NCI-H510A (cell line): ENCODE measurements at places on chromosomes 13 and 19.

DNA sequence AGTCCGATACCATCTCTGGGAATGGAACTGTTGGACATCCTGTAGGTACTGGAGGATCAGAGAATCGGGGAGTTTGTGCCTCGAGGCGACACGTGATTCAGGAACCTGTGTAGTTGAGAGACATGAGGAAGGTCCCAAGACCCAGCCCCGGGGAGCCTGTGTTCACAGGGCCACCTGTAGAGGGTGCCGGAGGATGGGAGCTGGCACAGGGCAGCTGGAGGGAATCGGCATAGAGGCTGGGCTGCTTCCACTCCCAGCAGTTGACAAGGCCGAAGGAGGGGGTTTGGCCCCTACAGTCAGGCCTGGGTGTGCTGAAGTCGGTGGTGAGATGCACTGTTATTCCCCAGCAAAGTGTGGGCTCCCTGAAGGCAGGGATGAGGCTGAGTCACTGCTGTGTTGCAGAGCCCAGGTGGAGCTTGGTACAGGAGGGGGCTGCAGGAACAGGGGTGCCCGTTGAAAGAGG lies 2.5 kb upstream of the ISYNA1 start:
- DNase-seq: peak; percentile 45

GRCh38 chr13:70817576-70817975 lies 709.3 kb upstream of the KLHL1 start:
- no peak for DNase-seq

- no peak for DNase-seq
Observed at GRCh38 chr19:51123802-51124201, 904 bp upstream of the SIGLEC9 start.

DNA sequence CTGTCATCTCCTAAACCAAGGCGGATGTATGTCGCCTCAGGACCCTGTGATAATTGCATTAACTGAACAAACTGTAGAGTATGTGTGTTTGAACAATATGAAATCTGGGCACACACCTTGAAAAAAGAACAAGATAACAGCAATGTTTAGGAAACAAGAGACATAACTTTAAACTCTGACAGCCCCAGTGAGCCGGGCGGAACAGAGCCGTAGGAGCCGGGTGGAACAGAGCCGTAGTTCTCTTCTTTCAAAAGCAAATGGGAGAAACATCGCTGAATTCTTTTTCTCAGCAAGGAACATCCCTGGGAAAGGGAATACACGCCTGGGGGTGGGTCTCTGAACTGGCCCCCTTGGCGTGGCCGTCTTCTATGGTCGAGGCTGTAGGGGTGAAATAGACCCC lies 31.8 kb upstream of the ZNF675 start:
- no peak for DNase-seq

GRCh38 chr19:33417751-33418150 lies 44.2 kb downstream of the CEBPG start:
- no peak for DNase-seq

GRCh38 chr19:45402298-45403061 lies 2.4 kb downstream of the PPP1R13L start:
- no peak for DNase-seq

- no peak for DNase-seq
Observed at GRCh38 chr19:17091758-17092333, 16.3 kb downstream of the MYO9B start.

DNA sequence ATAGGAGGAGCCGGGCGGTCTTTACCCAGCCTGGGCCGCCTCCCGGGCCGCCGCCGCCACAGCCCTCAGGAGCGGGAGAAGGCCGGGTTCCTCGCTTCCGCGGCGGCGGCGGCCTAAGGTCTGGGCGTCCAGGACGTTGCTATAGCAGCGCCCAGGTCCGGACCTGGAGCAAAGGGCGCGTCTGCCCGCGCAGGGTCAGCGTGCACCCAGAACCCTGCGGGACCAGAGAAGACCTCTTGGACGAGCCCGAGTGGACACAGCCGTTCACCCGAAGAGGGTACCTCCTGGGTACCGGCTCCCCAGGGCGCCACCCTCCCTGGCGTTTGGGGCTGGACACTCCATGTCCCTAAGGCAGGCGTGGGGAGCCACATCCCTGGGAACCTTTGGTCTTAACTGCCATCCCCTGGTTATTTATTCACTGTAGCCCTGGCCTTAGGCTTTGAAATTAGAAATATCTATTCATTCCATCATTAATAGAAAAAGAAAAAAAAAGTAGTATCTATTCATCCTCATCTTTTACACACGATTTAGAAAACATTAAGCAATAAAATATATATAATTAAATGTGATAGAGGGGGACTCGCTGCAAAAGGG lies 2.4 kb downstream of the DZIP1 start:
- peak; percentile 40 for DNase-seq

DNA sequence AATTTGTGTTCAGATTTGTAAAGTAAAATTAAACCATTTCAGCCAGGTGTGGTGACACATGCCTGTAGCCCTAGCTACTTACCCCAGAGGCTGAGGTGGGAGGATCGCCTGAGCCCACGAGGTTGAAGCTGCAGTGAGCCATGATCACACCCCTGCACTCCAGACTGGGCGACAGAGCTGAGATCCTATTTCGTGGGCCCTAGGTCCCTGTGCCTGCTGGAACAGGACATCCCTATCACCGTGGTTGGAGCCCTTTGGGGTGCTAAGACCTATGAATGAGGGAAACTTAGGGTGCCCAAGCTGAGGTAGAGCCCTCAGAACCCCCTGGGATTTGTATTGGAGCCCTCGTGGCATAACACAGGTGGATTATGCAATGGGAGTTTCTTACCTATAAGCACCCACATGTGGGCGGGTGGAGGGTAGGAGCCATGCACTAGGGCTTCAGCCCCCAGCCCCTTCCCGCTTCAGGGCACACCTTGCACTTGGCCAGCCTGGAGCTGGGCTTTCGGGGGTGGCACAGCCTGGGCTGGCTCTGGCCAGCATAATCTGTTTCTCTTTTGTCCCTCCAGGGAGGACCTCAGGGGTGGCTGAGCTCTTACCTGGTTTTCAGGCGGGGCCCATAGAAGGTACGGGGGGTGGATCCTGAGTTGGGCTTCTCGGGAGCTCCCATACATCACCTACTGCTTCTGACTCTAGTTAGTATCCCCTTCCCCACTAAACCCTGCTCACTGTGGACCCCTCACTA lies 7.2 kb upstream of the USF2 start:
- DNase-seq: no peak

GRCh38 chr13:86741762-86742285 lies 929.3 kb upstream of the SLITRK5 start:
- DNase-seq: no peak

DNA sequence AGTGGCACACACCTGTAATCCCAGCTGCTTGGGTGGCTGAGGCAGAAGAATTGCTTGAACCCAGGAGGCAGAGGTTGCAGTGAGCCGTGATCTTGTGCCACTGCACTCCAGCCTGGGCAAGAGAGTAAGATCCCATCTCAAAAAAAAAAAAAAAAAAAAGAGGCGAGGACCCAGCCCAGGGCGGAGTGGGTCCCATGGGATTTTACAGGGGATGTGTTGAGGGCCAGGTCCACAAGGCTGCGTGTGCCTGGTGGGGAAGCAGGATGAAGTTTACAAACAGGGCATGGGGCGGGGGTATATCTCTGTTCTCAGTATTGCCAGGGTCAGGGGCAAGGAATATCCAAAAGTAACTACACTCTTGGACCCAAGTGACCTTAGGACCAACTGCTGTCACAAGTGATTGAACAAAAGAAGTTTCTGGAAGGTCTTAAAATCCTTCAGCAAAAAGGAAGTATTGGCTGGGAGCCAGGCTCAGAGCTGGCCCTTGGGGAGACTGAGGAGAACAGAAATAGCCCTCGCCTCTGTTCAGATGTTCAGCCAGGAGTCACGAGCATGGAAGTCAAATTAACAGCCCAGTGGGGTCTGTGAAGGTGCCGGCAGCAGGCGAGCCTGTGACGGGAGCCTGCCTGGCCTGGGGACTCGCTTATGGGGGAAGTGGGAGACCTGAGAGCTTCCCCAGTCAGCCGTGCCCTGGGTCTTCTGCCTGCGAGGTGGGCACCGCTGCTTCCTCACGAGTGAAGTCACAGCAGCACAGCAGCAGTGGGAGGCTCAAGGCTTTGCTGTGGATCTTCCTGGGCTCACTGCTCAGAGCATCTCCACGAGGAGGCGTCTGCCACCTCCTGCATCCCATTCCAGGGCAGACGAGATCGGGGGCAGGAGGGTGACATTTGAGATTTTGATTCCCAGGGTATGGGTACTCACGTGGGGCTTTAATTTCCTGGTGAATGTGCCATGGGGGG lies 6.4 kb downstream of the MYO9B start:
- DNase-seq: no peak

GRCh38 chr19:5369304-5369703 lies 28.7 kb upstream of the PTPRS start:
- DNase-seq: no peak

- peak; percentile 3 for DNase-seq
Observed at GRCh38 chr19:33621811-33622504, at the start of gene CHST8. CHST8 (plus strand) TSS chr19:33621953; CDS start chr19:33689262, 67,309 bp downstream.

- DNase-seq: no peak
Observed at GRCh38 chr13:42656161-42656560, 82.2 kb downstream of the TNFSF11 start.

- DNase-seq: no peak
Observed at GRCh38 chr13:85497652-85498051, 301.6 kb downstream of the SLITRK6 start.

DNA sequence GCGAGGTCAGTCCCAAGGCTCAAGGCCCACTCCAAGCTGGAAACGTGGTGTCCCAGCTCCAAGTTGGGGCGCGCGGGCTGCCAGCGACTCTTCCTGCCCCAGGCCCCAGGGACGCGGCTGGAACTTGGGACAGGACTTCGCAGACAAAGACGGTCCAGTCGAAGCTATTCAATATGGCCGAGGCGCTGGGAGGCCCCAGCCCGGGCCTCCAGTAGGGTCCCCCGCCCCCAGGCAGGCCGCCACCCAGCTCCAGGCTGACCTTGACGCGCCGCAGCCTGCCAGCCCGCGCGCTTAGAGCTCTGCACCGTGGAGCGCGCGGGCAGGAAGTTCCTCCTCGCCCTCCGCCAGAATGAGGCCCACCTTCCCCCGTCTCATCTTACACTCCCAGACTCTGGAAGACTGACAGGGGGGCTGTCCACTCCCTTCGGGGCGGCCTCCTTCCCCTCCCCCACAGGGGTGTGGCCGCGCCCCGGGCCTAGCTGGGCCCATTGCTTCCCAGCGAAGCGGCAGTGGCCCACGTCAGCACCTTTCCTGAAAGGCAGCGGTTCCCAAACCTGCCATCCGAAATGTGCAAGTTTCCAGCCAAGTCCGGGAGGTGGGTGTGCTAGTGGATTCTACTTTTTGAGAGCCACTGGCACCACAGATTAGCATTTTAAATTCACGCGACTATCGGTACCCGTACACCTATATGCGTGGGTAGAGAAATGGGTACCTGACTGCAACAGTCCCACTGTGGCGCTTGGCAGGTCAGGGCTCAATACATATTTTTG lies at the start of gene CCDC8:
TSS of gene CCDC8 (minus strand) at position 303 of the 770 bp plus-strand sequence. CDS start 754 bp downstream, outside the sequence.
- peak; percentile 93 for DNase-seq

DNA sequence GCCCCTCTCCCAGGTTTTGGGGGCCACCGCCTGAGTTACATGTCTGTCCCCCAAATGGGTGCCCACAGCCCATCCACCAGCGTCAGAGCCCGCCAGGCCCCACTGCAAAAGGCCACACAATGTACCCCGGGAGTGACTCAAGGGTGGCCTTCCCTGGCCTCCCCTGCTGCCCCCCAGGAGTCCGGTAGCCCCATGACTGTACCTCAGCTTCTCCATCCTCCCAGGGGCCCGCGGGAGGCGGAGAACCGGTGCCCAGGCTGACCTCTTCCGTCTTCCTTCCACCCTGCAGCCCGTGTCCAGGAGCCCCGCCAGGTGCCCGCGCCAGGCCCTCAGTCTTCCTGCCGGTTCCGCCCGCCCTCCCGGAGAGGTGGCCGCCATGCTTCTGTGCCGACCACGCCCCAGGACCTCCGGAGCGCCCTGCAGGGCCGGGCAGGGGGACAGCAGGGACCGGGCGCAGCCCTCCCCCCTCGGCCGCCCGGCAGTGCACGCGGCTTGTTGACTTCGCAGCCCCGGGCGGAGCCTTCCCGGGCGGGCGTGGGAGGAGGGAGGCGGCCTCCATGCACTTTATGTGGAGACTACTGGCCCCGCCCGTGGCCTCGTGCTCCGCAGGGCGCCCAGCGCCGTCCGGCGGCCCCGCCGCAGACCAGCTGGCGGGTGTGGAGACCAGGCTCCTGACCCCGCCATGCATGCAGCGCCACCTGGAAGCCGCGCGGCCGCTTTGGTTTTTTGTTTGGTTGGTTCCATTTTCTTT lies 10.3 kb downstream of the CBARP start:
- no peak for DNase-seq

DNA sequence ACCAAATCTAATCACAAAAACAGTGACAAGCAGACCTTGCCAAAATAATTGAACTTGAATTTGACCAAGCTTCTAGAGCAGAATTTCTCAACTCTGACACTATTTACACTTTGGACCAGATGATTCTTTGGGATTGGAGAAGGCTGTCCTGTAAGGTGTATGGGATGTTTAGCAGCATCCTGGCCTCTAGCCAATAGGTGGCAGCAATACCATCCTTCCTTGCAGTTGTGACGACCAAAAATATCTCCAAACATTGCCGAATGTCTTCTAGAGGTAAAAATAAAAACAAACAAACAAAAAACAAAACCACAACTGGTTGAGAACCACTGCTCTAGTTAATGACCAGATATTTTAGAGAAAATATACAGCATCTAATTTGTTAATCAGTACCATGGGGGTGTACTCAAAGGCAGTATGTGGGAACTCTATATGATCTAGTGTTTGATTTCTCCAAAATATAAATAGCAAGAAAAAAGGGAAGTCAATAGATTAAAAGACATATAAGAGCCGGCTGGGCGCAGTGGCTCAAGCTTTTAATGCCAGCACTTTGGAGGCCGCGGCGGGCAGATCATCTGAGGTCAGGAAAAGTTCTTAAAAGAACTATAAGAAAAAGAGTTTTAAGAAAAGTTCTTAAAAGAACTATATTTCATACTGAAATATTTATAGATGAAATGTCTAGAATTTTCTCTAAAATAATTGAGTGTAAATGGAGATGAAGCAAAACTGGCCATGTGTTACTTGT lies 60.9 kb upstream of the ZNF527 start:
- no peak for DNase-seq

DNA sequence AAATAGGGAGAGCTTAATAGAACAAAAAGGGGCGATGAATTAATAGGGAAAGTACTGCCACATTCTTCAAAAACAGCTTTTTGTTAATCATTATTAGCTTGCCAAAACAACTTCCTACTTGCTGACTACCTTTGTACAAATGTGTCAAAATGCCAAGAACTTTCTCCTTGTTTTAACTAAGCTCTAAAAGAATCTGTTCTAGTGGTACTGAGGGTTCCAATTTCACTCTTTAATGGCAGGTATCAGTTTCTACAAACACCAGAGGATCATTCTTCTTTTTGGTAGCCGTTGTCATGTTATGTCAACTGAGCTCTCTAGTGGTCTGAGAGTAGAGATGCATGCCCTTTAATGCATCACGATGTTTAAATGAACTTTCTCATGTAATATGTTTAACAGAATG lies 29.4 kb upstream of the FBXL3 start:
- no peak for DNase-seq
